ENCODE measurements at places on chromosomes 3 and 15. TPM values are rescaled to one million over a fixed set of nuclear protein-coding genes. Genes with fewer than 3 reads are reported as not detected.

- H3K27me3 ChIP-seq: peaks cover 4% of the 10 kb centered on the region
- no peaks in the 10 kb centered on the region for H3K36me3 ChIP-seq
- H3K27ac ChIP-seq: no peak overlapping the region
- H3K4me3 ChIP-seq: no peak overlapping the region
- DNase-seq: no peak
Observed at GRCh38 chr15:68642491-68642845, 63.7 kb downstream of the CORO2B start.

GRCh38 chr3:16802389-16802788, 82.4 kb upstream of the PLCL2 start:
- peaks cover 17% of the 10 kb centered on the region for H3K36me3 ChIP-seq
- peak overlapping the region; percentile 99 for H3K27ac ChIP-seq
- H3K4me1 ChIP-seq: peaks cover 43% of the 10 kb centered on the region
- H3K4me3 ChIP-seq: peak overlapping the region; percentile 26
- H3K27me3 ChIP-seq: peaks cover 9% of the 10 kb centered on the region
- DNase-seq: no peak

Gene UBR1
- total RNA-seq: 39.9 TPM

DNA sequence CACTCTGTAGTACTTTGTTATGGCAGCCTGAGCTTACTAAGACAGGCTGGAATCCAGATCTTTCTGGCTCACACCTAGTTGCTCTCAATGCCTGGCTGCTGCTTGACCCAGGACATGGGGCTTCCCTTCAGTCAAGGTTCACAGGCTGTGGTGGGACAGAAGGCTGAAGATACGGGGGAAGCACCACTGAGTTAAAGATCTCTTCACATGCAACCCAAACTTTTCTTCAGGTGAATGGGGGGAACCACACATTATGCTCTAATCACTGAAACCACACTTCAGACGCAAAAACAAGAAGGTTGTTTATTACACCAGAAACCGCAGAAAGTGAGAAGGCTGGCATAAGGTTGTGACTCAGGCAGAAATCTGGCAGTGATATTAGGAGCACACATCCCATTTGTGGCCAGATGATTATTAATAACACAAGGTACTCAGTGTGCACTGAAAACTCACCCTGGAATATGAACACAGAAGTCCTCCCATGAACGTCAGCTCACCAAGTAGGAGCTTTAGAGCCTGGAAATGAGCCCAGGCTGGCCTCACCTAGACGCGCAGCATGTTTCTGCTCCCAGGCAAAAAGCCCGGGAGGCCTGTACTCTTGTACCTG, 230.5 kb upstream of the CHRNA7 start:
- H3K27ac ChIP-seq: no peak overlapping the region
- H3K27me3 ChIP-seq: peaks cover 4% of the 10 kb centered on the region
- H3K36me3 ChIP-seq: no peaks in the 10 kb centered on the region
- no peak overlapping the region for H3K4me3 ChIP-seq
- peaks cover 34% of the 10 kb centered on the region for H3K4me1 ChIP-seq

DNA sequence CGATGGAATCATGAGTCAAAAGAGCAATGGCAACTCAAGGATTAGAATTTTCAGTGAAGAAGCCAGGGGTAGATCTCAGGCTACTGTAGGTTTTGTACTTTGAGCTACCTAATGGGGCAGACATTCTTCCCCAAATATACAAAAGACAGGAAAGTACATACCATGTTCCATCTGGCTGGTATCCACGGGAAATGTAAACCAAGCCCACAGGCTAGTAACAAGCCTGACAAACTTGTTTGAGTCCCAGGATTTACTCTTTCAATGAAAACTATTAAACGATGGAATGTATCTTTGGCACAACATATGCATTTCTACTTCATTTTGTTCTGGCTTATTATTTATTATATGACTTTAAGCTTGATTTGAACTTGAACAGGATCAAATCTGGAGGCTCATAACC, 44.2 kb upstream of the GOLIM4 start:
- no peaks in the 10 kb centered on the region for H3K4me1 ChIP-seq
- no peak overlapping the region for H3K27ac ChIP-seq
- no peak for DNase-seq

- H3K4me3 ChIP-seq: no peak overlapping the region
- no peaks in the 10 kb centered on the region for H3K36me3 ChIP-seq
- H3K4me1 ChIP-seq: no peaks in the 10 kb centered on the region
- H3K27me3 ChIP-seq: no peaks in the 10 kb centered on the region
Observed at GRCh38 chr3:71080517-71081083, 502.9 kb downstream of the FOXP1 start.

- DNase-seq: peak; percentile 90
- peaks cover 38% of the 10 kb centered on the region for H3K36me3 ChIP-seq
- peak within 1 kb of the TSS; percentile 99 for H3K27ac ChIP-seq
- H3K4me1 ChIP-seq: peaks cover 18% of the 10 kb centered on the region
- H3K4me3 ChIP-seq: peak within 1 kb of the TSS; percentile 98
Observed at GRCh38 chr3:44584646-44585501, at the start of gene ZNF660. Gene ZNF660 (plus strand): TSS chr3:44584964. CDS start chr3:44594194, 9,230 bp downstream.
